ENCODE measurements at places on chromosomes 2 and 18.

DNA sequence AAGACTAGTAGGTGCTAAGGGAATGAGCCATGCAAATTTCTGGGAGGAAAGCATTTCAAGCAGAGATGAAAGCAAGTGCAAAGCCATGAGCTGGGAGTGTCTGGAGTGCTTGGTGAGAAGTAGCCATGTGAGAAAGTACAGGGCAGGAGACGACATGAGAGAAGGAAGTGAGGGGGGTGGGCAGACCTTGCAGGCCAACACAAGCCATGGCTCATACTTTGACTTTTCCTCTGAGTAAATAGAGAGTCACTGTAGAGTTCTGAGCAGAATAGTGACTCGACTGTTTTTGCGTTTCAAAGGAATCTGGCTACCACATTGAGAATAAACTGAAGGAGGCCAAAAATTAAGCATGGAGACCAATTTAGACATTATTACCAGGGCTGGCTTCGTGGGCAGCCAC is 42.2 kb downstream of the SCN2A start:
- no peak for DNase-seq

GRCh38 chr18:31574359-31574758 is 17.3 kb upstream of the TTR start:
- no peak for DNase-seq

- no peak for DNase-seq
These were observed 57.6 kb downstream of the EDAR start for GRCh38 chr2:108931372-108931771.

- no peak for DNase-seq
These were observed 440.5 kb upstream of the TCF4 start for GRCh38 chr18:56028514-56028913.

DNA sequence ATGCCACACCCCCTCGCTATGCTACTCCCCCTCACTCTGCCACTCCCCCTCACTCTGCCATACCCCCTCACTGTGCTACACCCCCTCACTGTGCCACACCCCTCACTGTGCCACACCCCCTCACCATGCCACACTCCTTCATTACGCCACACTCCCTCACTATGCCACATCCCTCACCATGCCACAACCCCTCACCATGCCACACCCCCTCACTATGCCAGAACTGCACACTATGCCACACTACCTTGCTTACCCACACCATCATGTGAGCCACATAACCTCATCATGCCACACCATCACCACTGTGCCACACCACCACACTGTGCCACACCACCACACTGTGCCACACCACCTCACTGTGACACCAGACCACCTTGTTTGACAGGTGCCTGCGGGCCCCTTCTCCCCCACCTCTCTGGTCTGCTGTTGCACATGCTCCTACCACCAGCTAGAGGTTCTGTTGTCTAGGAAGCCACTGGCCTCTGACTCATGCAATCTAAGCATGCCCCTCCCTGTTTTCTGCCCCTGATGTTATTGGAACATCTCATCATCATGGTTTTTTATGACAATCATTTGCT is 22.0 kb downstream of the MARCHF4 start:
- DNase-seq = no peak

DNA sequence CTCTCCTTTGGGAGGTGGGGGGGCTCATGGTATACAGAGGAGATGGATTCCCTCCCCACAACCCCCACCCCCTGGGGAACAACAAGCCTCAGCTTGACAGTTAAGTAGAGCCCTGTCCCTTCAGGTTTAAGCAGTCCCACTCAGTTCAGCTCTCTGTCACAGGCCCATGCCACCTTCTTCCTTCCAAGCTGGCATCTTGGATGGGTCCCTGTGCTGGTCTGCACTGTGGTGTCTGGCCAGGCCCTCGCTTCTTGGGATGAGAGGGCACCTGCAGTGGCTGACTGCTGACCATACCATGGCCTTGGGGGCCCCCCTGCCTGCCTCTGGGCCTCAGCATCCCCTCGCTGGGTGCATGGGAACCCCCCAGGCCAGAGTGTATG is 20.4 kb upstream of the GPR17 start:
- DNase-seq = no peak

- no peak for DNase-seq
These were observed 53.8 kb downstream of the TEX44 start for GRCh38 chr2:231646476-231646875.

DNA sequence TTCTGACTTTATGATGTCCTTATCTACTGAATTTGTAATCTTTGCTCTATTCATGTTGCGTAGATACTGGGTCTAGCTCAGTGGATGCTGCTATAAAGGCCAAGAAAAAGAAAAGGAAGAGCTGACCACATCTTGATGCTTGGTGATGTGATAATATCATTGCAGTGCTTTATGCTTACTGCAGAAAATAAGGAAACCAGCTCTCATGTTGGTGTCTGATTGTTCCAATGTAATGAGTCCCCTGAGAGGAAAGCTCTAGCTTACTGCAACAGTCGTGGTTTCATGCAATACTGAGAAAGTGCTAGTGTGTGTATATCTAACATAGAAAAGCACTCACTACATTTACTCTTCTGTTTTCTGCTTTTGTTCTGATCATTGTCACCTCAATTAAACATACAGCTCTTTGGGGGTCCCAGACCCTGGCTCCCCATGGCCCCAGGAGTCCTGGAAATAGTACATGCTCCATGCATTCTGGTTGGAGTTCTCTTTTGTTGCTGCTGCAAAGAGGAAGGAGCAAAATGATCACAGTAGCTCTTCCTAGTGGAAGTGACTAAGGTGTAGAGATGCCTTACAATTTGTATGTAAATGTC is 338.8 kb downstream of the CYRIA start:
- DNase-seq = no peak

DNA sequence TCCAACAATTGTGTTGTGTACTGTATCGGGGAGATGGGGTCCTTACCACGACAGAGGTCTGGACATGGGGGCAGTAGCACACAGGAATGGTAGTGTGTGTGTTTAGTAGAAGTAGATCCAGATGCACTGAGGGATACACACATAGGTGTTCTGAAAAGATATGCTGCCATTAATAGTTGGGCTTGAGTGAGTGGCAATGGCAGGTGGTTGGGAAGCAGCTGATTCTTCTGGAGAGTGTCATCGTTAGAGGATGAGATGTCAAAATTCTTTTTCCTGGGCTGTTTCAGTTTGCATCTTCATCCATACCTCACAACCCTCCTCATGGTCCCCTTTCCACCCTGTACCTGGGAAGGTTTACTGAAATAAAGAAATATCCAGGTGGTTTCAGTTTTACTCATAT is 66.6 kb downstream of the UGGT1 start:
- DNase-seq = no peak

GRCh38 chr18:33959609-33960008 is 265.1 kb downstream of the NOL4 start:
- no peak for DNase-seq

DNA sequence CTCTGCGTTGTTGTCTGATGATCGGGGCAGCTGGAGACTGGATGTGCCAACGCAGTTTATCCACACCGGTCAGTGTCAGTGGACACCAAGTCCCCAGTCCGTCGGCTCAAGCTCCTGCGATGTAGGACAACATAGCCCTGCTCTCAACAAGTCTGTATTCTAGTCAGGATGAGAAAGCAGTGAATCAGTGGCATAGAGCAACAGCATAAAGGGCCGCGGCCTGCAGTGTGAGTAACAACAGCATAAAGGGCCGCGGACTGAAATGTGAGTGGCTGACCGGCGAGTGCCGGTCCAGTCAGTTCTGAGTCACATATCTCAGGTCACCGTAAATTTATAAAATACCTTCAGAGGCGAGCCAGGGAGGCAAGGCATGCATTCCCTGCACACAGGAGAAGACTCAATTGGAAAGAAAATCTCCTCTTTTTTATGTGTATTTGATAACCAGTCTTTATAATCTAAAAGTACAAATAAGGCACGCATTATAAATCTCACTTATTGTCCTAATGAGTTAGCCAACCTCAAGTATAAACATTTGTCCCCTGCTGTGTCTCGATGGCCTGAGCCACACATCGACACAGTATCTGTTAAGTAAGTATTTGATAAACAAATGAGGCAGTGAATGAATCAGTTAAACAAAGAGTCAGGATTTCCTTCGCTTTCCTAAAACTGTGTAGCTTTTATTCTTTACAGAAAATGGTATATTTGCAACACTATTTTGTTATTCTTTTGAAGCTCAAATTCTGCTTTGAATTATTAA is 33.8 kb upstream of the NFATC1 start:
- no peak for DNase-seq

- DNase-seq = no peak
These were observed 33.4 kb upstream of the DSEL start for GRCh38 chr18:67549946-67550345.

GRCh38 chr2:52465287-52465686 is 1302.3 kb upstream of the CHAC2 start:
- DNase-seq = no peak

- DNase-seq = no peak
These were observed 23.9 kb downstream of the ZNF236 start for GRCh38 chr18:76846217-76846616.

- DNase-seq = no peak
These were observed 2.3 kb upstream of the GCC2 start for GRCh38 chr2:108446703-108447102.

GRCh38 chr2:14936426-14936825 is 303.9 kb downstream of the LRATD1 start:
- no peak for DNase-seq

DNA sequence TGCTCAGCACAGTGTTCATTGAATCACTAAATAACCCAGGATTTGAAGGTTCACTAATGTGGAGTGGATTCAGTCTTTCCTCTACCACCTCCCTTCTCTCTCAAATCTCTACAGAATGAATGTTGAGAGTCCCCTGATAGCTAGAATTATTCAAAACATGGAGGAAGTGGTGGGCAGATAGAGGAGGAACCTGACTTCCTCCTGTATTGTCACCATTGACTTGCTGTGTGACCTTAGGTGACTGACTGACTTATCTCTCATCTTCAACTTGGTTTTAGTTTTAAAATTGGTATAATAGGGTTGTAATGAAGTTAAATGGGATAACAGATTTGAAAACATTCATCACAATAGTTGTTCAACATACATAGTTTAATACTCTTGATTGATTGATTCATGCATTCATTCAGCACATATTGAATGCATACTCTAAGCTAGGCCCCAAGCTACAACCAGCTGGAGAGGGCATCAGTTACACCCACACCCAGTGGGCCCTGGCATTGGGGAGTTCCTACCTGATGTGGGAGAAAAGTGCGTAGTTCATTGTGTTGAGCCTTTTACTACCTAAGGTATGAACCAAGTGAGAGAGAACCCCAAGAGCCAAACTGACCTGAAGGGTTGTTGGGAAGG is 96.0 kb downstream of the WDR7 start:
- no peak for DNase-seq

GRCh38 chr2:68653034-68653433 is 9.7 kb downstream of the PROKR1 start:
- no peak for DNase-seq

DNA sequence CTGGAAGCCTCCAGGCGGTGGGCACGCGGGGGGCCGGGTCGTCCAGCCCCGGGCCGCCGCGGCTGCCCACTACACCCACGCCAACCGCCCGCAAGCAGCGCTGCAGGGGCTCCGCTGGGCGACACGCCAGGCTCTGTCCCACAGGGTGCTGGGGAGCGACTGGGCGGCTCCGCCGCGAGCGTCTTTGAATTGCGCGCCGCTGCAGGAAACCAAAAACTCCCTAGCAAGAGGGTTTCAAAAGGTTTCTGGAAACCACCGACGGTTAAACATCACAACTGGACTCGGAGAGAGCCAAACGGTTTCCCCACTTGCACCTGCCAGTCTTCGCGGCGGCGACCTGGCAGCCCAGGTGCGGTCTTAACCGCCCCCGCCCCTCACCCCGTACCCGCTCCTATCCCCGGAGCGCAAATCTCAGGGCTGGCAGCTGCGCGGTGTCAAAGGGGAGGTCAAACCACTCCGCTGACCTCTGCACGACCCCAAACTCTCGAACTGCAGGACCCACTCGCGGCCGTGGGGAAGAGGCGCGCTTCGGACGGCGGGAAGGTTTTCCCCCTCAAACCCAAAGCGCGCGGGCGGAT is 1.0 kb downstream of the CXCR4 start:
- peak; percentile 74 for DNase-seq

- peak; percentile 87 for DNase-seq
These were observed at the start of gene SYT4 for GRCh38 chr18:43277164-43277600. Gene SYT4, minus strand, starts transcription at chr18:43277490. Its CDS starts 209 bp downstream, at chr18:43277281.

DNA sequence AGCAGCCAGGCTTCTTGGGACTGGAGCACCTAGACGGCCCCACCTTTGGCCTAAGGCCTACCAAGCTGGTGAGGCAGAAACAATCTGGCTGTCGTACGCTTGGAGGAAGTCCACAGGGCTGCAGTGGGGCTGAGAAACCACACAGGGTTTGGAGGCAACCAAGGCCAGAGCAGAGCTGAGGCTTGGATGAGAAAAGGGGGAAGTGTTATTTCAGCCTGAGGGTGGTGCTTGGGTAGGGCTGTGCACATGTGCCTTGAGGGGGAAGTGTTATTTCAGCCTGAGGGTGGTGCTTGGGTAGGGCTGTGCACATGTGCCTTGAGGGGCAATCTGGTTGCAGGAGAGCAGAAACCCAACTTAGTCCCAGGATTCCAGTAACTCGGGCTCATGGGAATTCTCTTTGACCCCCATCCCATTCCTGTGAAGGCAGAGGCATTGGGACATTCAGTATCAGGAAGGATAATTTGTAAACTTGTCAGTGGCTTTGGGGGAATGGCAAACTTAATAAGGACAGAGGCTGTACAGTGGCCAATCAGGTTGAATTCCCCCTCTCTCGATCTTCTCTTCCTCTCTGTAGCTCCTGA is 971 bp upstream of the FBXO41 start:
- DNase-seq = no peak

DNA sequence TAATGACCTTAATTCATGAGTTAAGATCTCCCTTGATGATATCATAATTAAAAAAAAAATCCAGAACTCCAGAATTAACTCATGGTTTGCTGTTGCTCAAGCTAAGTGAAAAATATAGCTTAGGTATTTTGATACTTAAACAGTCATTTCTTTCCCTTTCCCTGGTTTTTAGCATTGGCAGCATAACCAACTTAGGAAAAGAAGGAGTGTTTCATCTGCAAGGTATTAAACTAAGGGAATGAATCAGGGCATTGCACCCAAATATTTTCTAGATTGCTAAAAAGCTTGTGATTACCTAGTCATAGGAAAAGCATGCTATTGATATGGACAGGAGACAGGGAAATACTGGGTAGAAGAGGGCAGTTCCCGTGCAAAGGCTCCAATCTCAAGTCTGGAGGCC is 207.2 kb downstream of the LRP1B start:
- no peak for DNase-seq

GRCh38 chr2:66198873-66199272 is 236.1 kb upstream of the MEIS1 start:
- DNase-seq = no peak

- DNase-seq = no peak
These were observed 80.4 kb downstream of the TGFA start for GRCh38 chr2:70473101-70473722.

GRCh38 chr2:101463911-101464641 is 10.8 kb downstream of the RFX8 start:
- DNase-seq = no peak

DNA sequence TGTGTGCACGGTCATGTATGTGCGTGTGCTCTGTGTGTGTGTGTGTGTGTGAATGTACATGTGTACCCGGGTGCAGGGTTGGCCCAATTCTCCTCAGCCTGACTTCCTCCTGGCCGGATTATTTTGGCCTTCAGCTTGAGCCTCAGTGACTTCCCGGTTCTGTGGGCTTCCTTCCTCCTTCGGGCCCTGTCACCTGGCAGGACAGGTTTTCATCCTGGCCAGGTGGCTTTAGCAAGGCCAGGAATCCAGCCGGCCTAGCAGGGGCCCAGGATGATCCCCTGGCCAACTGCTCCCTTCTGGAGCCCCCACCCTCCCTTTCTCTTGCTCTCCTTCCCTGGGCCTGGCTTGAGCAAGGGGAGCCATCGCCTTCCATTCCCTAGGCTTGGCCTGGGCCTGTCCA is 140.5 kb downstream of the INHBB start:
- no peak for DNase-seq

- DNase-seq = peak; percentile 10
These were observed 665.0 kb upstream of the FANCL start for GRCh38 chr2:58906081-58906645.
